ENCODE measurements at places on chromosomes 4 and X.

GRCh38 chr4:39032218-39033085 lies at the start of gene TMEM156:
Gene TMEM156, minus strand, starts transcription at chr4:39032409. Its CDS starts 96 bp downstream, at chr4:39032313.
- no peak for DNase-seq

GRCh38 chr4:168421671-168422070 lies 58.6 kb downstream of the DDX60L start:
- DNase-seq, result no peak

GRCh38 chr4:38109896-38110295 lies 149.7 kb downstream of the PTTG2 start:
- DNase-seq, result no peak

DNA sequence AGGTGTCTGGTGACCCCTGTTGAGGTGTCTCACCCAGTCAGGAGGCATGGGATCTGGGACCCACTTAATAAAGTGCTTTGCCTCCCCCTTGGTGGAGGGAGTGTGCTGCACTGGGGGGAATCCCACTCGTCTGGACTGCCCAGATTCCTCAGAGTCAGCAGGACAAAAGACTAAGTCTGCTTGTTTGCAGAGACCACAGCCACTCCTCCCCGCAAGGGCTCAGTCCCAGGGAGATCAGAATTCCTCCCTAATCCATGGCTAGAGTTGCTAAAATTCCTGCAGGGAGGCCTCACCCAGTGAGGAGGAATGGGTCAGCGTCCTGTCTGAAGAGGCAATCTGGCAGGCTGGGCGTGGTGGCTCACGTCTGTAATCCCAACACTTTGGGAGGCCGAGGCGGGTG lies 442.2 kb downstream of the PABPC4L start:
- no peak for DNase-seq

DNA sequence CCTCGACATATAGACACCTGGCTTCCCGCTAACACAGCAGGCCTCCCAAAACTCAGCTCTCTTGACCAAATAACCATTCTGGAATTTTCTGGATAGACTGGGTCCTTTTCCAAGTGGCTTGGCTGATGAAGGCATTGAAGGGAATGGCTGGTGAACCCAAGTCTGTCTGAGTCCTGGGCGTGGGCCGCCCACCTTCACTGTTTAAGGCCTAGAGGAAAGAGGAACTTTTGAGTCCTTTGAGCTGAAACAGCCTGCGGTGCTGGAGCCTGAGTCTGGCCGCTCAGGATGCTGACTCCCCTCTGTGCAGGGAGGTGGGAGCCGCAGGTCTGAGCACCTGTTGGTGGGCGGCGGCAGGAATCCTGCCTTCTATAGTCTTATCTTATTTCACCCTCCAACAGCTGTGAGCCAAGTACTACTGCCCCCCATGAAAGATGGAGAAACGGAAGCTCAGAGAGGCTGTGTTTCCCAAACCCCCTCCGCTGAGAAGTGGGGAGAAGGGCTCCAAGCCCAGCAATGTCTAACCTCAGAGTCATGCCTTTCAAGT lies 23.4 kb downstream of the ACOX3 start:
- no peak for DNase-seq

GRCh38 chrX:47030339-47030738 lies 47.9 kb upstream of the RGN start:
- DNase-seq, result no peak

GRCh38 chrX:45804276-45804675 lies 603.6 kb upstream of the DIPK2B start:
- no peak for DNase-seq

DNA sequence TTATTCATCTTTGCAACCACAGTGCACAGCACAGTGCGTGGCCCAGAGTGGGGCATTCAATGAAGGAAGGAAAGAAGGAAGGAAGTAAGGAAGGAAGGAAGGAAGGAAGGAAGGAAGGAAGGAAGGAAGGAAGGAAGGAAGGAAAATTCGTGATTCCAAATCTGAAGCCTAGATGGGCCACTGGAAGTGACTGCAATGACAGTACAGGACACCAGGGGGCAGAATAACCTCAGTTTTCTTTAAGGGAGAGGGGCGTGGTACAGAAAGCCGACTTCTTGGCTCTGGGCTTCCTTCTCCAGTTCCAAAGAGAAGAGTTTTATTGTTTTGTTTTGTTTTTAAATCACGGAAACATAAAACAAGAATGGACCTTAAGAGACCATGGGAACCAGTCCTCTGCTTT lies 47.8 kb downstream of the APLN start:
- DNase-seq, result peak; percentile 28

GRCh38 chrX:79366556-79366872 lies 620 bp downstream of the ITM2A start:
- no peak for DNase-seq

- no peak for DNase-seq
Measured at GRCh38 chrX:109498434-109498833, 16.5 kb upstream of the GUCY2F start.

- no peak for DNase-seq
Measured at GRCh38 chr4:21592970-21593670, 355.5 kb downstream of the KCNIP4 start.

- peak; percentile 19 for DNase-seq
Measured at GRCh38 chr4:52038103-52038912, at the start of gene SGCB. Gene SGCB, minus strand, starts transcription at chr4:52038299. Its CDS starts 40 bp downstream, at chr4:52038259.

DNA sequence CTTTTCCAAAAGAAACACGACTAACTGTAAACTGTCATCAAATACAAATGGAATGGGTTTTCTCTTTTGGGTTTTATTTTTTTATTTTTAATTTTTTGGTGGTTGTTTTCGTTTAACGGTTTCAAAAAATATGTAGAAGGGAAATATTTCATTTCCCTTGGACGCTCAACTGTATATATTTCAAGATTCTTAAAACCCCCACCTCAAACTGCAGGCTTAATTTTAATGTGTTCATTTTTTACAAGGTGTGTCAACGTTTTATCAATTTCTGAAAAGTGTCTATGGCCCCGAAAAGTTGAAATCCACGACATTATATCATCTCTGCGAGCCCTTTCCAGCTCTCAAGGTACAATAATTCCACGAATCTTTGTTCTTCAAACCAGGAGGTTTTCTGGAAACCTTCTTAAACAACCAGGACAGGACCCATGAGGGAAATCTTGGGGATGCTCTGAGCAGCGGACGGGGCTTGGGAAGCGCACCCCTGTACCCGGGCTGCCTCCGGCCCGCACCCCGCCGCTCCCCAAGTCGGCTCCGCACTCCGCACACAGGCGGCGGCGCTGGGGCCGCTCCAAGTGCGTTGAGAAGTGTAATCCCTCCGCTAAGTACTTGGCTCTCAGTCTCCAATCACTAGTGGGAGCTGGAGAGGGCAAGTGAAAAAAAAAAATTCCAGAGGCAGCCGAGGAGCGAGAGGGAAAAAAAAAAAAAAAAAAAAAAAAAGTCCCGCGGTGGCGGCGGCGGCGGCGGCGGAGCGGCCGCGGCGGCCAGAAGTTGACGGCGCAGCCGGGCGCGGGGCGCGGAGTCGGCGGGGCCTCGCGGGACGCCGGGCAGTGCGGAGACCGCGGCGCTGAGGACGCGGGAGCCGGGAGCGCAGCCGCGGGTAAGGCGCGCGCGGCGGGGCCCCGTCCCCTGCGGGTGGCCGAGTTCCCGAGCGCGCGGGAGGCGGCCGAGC lies at the start of gene BMPR1B:
Gene BMPR1B (plus strand): TSS at position 764 of the 949 bp plus-strand sequence. CDS start 346,470 bp downstream, outside the sequence.
- no peak for DNase-seq

- no peak for DNase-seq
Measured at GRCh38 chrX:75968293-75968692, 183.2 kb upstream of the MAGEE2 start.

DNA sequence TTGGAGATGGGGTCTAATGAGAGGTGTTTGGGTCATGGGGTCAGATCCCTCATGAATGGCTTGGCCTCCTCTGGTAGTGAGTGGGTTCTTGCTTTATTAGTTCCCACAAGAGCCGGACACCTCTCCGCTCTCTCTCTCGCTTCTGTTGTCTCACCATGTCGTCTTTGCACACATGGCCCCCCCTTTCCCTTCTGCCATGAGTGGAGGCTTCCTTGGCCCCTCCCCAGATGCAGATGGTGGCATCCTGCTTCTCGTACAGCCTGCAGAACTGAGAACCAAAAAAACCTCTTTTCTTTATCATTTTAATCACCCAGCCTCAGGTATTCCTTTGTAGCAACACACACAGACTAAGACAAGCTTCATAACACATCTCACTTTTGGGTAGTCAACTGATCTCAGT lies 49.6 kb upstream of the SPRY1 start:
- DNase-seq, result no peak

- DNase-seq, result no peak
Measured at GRCh38 chrX:151227627-151228026, 51.2 kb downstream of the GPR50 start.

DNA sequence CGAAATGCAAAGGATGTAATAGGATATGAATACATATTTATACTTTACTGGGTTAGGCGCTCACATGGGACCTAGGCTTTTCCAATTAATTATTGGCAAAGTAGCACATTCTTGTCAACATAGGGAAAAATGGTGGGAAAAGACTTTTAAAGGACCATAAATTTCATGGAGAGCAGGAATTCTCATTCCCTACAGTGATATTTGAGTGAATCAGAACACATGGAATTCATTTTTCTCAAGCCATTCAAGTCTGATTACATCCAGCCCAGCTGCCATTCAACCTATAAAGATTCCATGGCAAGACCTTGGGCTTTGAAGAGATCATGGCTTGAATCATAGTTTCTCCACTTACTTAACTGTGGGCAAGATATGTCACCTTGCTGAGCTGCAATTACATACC lies 150.4 kb downstream of the SOWAHB start:
- no peak for DNase-seq

DNA sequence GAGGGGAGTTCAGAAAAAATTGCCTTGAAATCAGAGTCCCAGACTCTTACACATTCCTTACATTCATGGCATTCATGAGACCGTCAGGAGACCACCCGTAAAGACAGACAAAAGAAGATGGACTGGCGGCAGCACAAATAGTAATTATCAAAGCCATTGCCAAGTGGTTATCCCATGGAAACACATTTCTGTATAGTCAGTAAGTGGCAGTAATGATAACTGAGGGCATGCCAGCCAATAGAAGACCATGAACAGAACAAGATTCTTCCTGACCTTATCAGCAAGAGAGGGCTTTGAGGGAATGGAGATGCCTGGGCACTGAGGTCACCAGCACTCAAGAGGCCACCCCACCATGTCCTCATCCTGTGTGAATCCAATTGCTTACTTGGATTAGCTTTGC lies 121.7 kb upstream of the HCCS start:
- DNase-seq, result no peak

- no peak for DNase-seq
Measured at GRCh38 chr4:117549524-117549923, 464.1 kb upstream of the TRAM1L1 start.

- no peak for DNase-seq
Measured at GRCh38 chr4:71126719-71127118, 133.3 kb downstream of the DCK start.
